ENCODE measurements at places on chromosomes 1 and 21.

- no peak for DNase-seq
These were observed 40.7 kb downstream of the MAP3K21 start for GRCh38 chr1:233368106-233368788.

DNA sequence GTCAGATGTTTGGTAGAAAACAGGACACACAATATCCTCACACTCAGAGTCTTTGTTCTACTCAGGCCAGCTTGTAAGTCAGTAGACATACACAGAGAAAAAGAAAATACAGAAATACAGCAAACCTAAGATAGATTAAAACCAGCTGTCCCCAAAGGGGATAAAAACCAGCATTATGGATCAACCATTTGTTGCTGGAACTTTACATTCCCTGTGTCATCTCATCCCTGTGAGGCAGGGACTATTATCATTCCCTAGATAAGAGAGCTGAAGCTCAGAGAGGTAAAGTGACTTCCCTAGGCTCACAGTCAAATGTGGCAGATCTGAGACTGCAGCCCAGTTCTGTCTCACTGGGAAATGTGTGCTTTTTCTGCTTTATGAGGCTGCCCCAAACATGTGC, 80.7 kb downstream of the DMRTA2 start:
- no peak for DNase-seq

DNA sequence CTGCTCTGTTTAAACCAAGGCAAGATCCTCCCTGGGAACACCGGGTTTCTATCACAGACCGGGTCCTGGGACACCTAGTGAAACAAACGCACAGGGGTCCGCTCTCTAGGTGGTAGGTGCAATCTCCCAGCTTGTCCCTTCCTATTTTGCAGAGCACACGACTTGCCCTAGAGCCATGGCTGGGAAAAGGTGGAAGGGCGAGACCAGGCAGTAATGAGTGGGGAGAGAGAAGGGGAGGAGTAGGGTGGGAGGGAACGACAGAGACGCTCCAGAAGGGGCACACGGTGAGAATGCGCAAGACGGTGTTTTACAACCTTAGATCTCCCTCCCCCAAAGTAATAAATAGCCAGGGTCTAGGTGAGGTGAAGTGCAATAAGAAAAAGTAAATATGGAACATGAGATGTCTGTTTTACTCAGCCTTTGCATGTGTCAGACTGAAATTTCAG, 9.3 kb upstream of the ARHGAP29 start:
- no peak for DNase-seq

GRCh38 chr1:117128323-117129079, 7.0 kb upstream of the TRIM45 start:
- no peak for DNase-seq

- DNase-seq, result no peak
These were observed 10.1 kb downstream of the YARS1 start for GRCh38 chr1:32806910-32807523.

- DNase-seq, result no peak
These were observed 218.8 kb downstream of the NTNG1 start for GRCh38 chr1:107359472-107360241.

DNA sequence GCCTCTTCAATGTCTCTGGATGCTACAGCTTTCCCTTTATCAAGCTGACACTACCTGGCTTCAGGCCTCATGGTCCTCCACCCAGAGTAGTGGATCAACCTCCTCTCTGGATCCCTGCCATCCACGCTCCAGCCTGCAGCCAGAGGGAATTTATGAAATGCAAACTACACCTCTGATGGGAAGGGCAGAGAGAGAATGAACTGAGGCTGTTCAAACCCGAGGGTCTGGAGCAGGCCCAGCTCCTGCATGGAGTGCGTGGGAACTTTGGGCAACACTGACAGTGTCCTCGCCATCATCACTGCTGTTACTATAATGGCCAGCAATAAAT, 157.8 kb downstream of the TRABD2B start:
- DNase-seq, result no peak

GRCh38 chr1:209651138-209651587, 1.1 kb downstream of the LAMB3 start:
- DNase-seq, result peak; percentile 57

DNA sequence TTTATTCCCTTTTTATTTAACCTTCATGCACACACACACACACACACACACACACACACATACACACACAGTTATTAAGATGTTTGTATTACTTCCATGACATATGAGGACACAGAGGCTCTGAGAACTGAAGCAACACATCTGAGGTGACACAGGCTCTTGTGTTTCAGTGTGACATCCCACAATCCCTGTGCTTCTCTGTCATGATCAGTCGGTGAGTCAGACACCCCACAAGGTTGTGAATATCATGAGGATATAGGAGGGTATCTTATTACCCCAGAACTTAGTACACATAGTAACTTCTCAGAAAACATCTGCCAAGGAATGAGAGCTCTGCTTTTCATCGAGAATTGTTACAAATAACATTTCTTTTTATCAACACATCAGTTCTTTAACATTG, 459.3 kb downstream of the PLPP3 start:
- no peak for DNase-seq

GRCh38 chr1:50346621-50347020, 76.6 kb downstream of the DMRTA2 start:
- no peak for DNase-seq

GRCh38 chr1:56363007-56363770, 216.2 kb downstream of the PLPP3 start:
- DNase-seq, result no peak

Data from stimulated activated CD4-positive, alpha-beta T cell treated with anti-CD3 and anti-CD28 coated beads, Interleukin-4, amount 100 ng/mL, for 1 hour (primary cell).